Activated CD8-positive, alpha-beta T cell treated with anti-CD3 and anti-CD28 coated beads for 36 hours (primary cell): ENCODE measurements at places on chromosomes 5 and 9.
A peak's percentile ranks its signal among the peaks of the same experiment; 100 is the strongest.

DNA sequence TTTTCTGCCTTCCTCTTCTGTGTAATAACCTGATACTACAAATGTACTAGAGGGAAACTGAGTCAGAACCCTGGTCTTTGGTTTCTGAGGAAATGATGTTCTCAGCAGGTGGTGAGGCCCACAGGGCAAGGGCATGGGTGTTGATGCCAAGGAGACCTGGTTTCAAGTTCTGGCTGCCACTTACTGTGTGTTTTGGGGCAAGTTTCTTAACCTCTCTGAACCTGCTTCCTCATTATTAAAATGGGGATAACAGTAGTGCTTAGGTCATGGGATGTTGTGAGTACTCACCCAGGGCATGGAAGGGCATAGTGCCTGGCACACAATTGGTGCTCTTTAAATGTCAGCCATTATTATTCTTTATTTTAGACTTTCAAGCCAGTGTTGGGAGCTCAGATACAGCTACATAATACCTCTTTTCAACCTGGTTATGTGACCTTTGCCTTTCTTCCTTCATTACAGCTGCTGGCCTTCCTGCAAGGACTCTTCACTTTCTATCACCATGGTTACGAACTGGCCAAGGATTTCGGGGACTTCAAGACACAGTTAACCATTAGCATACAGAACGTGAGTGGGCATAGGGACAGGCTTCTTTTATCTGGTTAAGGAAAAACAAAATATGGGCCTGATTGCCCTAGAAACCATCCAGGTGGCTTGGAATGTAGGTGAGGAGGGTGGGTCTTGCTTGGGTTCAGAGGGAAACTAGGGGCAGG lies 131.5 kb downstream of the ARHGAP26 start:
- DNase-seq: no peak

- DNase-seq: peak; percentile 88
Measured at GRCh38 chr5:43603344-43604217, 601 bp downstream of the NNT start.

- DNase-seq: no peak
Measured at GRCh38 chr5:139644646-139645429, 3.3 kb upstream of the CXXC5 start.

GRCh38 chr5:129027260-129027659 lies 62.0 kb downstream of the SLC27A6 start:
- DNase-seq: no peak

- DNase-seq: no peak
Measured at GRCh38 chr5:51376509-51376908, 6.7 kb upstream of the ISL1 start.

DNA sequence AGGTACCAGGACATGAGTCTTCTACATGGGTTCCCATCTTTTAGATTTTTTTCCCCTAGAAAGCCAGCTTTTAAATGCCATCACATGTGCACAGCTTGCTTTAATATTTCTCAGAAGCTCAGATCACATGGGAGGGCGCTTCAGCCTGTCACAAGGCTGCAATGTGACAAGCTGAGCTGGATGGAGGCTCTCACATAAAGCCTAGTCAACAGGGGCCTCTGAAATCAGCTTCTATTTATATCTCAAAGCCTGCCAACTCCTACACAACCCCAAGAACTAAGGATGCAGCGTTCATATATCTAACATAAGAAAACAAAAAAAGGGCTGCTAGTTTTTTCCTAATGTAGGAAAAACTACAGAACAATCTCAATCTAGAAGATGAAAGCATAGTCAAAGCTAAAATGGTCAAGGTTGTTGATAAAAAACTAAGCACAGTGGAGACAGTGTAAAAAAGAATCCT lies 2.3 kb downstream of the ZFAND5 start:
- DNase-seq: peak; percentile 78

DNA sequence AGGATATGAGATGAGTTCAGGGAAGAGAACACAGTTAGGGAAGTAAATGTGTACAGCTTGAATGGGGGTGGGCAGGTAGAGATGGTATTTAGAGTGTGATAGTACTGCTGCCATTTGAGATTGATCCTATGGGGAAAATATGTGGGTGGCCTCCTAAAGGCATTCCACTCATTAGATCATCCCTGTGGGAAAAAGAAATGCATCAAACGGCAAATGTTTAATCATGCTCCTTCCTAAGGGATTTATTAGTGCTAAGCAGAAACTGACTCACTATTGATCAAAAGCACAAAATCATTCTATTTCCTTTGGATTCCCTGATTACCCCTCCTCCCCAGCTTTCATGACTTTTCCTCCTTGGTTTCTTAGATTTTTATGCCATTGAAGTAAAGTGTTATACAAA lies 36.4 kb upstream of the SMC5 start:
- no peak for DNase-seq

DNA sequence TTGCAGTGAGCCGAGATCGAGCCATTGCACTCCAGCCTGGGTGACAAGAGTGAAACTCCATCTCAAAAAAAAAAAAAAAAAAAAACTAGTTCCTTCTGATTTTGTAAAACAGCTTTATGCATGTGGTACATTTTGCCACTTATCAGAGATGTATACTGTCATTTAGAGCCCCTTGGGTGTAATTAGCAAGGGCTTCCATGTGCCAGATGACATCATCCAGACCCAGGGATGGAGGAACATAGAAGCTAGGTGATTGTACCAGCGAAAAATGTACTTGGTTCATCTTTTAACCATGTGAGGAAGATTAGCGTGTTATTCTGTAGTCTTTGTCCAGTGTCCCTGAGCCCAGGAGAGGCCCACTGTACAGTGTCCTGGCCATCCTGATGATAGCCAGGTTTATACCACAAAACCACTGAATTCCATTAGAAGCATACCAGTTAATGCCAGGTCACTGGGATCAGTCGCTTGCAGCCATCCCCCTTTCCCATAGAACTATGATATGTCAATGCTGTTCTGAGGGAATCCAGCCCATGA lies 239.3 kb upstream of the SGCD start:
- no peak for DNase-seq

DNA sequence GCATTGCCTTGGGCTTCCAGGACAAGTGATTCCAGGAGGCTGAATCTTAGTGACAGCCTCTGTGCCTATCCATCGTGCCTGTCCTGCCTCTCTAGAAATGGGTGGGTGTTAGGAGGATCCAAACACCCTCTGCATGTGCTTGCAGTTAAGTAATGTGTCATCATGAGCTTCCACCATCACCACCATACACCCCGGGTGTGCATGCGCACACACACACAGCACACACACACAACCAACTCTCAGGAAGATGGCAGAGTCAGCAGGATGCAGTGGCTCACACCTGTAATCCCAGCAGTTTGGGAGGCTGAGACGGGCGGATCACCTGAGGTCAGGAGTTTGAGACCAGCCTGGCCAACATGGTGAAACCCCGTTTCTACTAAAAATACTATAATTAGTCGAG lies 22.8 kb upstream of the CERCAM start:
- DNase-seq: no peak

DNA sequence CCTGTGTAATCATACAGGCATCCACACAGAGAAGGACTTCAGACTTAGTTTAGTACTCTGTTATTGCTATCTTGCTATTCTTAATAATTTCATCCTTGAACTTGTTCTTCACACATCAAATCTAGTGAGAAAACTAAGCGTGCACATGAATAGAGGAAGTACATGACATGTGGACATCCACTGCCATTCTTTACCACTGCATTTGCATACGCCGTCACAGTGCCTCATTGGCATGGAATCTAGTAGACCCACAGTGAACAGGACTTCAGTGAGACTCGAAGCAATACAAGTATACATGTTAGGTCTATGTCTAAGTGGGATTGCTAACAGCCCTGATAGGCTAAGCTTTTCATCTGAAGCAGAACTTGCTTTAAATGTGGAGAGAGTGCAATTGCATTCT lies 592.1 kb downstream of the TLE4 start:
- DNase-seq: no peak

- DNase-seq: no peak
Measured at GRCh38 chr9:2473681-2474080, 147.9 kb upstream of the VLDLR start.

- no peak for DNase-seq
Measured at GRCh38 chr5:1037123-1037670, 28.6 kb downstream of the NKD2 start.

DNA sequence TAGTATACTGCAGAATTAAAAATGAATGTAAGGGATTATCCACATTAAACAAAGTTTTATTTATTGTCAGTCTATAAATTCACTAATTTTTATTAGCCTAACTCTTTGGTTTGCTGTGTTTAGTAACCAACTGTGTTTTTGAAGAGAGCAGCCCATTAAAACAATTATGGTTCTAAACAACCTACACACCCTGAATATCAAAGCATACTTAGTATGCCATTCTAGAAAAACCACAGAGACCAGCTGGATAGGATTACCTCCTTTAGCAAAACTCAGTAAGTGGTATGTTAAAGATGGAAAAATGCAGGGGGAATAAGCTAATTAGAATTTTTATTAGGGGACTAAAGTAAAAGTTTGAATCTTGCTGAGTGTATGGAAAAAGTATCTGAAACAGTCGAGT lies 1981.7 kb upstream of the NUDT12 start:
- DNase-seq: no peak

GRCh38 chr9:37969130-37969529 lies 65.2 kb upstream of the SLC25A51 start:
- no peak for DNase-seq

- DNase-seq: no peak
Measured at GRCh38 chr5:66860199-66860975, 264.2 kb downstream of the MAST4 start.

- DNase-seq: no peak
Measured at GRCh38 chr9:85569988-85570387, 171.8 kb downstream of the AGTPBP1 start.

GRCh38 chr9:20804489-20805250 lies 120.6 kb downstream of the FOCAD start:
- no peak for DNase-seq

DNA sequence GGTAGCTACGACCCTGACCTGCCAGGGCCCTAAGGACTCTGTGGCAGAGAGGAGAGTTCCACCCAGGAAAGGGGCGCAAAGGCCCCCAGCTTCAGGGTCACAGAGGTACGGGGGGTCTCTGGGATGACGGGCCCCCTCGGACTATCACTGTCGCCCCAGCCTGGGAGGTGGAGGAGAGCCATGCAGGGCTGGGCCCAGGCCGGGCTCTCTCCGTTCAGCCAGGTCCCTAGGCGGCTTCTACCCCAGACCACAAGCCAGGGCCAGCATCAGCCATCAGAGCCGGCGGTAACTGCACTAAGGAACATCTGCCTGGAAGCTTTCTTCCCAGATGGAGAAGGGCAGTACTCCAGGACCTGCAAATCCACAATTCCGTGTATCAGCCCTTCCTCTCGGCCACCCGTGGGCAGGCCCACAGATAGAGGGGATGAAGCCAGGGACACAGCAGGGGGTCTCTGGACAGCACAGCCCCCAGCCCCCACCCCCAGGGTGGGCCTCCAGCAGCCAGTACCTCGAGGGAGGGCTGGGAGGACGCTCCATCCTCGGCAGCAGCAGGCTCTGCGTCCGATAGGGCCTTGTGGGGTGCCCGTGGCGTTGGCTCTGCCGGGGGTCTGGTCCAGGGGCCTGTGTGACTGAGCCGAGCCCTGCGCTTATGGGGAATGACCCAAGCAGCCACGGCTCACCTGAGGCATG lies 38.4 kb downstream of the NACC2 start:
- no peak for DNase-seq

- no peak for DNase-seq
Measured at GRCh38 chr9:1514776-1515363, 464.7 kb downstream of the DMRT2 start.

DNA sequence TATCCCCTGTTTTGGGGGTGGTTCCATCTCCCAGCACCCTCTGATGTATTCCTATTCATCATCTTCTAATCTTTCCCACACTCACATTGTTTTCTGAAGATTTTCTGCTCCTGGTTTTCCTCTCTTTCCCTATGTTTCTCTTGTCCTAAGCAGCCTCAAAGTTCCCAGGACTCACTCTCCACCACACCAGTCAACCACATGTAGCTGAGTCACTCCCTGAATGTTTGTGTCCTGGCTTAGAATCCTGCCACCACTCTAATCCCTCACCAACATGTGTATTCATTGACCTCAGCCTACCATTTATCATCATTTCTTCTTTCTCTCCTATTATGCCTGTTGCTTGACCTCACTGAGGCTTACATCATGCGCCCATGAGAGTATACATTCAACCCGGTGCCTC lies 282.4 kb upstream of the ADAMTS16 start:
- no peak for DNase-seq

- no peak for DNase-seq
Measured at GRCh38 chr5:79802406-79802805, 112.8 kb downstream of the CMYA5 start.

DNA sequence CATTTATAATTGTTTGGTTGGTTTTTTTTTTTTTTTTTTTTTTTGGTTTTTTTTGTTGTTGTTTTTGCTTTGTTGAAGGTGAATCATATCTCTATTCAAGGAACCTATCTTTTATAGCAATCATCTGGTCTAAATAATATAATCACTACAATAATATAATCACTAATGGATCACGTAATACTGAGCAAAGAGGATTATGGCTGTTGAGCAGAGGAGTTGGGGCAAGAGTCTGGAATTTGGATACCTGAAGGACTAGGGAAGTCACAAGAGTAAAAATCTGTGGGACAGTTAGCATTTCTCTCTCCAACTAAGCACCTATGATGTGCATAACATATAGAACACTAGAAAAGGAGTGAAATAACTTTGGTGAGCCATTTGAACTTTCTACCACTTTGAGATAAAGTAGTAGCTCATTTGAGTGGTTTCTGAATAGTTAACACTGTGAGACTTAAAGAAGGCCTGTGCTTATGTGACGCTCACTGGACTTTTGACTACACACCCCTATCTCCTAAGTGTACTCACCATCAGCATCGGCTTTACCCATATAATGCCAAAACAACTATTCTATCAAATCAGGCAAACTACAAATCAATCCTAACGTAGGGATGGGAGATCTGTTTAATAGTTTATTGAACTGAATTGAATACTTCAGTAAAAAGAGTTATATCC lies 564.9 kb upstream of the TUSC1 start:
- DNase-seq: no peak

DNA sequence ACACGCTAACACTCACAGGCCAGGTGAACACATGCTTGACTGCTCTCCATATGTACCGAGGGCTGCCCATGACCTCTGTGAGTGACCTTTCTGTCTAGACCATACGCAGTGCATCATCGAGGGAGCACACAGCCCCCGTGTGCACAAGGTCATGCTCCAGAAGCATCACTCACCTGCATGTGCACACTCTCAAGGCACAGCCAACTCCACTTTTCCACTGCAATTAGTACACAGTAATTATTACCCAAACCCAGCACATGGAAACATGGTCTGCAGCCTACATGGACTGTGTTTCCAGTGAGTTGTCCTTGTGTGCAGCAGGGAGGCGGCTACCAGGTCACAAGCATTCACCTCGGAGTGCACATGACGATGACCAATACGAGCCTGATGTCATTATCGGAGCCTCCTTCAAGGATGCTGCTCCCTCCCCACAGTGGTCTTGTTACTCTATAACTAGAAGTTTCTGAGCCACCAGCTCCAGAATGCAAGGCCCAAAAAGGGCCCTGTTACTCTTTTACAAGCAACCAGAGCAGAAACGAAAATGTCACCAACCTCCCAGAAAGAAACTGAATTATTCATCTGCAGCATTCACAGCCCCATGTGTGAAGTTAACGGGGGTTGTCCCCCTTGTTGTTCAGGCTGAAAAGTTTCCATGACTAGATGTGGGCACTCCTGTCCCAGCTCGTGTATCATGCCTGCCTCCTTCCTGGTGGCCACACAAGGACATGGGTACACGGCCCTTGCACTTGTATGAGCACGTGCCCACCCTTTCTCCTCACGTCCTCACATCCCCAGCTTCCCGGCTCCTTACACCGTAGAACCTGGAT lies 31.2 kb downstream of the SEMA4D start:
- DNase-seq: peak; percentile 84
